ENCODE measurements at places on chromosomes 3 and 15.

- DNase-seq, result peak; percentile 45
Measured at GRCh38 chr15:75921732-75922703, 18.3 kb downstream of the FBXO22 start.

- no peak for DNase-seq
Measured at GRCh38 chr3:145952536-145952935, 208.4 kb downstream of the PLOD2 start.

- no peak for DNase-seq
Measured at GRCh38 chr15:29133791-29134190, 135.8 kb downstream of the NSMCE3 start.

- no peak for DNase-seq
Measured at GRCh38 chr3:23800731-23801130, 5.0 kb upstream of the UBE2E1 start.

- no peak for DNase-seq
Measured at GRCh38 chr3:54176106-54176505, 53.8 kb downstream of the CACNA2D3 start.

GRCh38 chr15:49436751-49437150, 13.7 kb downstream of the FGF7 start:
- DNase-seq, result no peak

GRCh38 chr15:37480482-37480881, 380.1 kb upstream of the MEIS2 start:
- no peak for DNase-seq

- no peak for DNase-seq
Measured at GRCh38 chr3:71305231-71306206, 278.0 kb downstream of the FOXP1 start.

- no peak for DNase-seq
Measured at GRCh38 chr3:160090653-160091052, 102.0 kb downstream of the IL12A start.

DNA sequence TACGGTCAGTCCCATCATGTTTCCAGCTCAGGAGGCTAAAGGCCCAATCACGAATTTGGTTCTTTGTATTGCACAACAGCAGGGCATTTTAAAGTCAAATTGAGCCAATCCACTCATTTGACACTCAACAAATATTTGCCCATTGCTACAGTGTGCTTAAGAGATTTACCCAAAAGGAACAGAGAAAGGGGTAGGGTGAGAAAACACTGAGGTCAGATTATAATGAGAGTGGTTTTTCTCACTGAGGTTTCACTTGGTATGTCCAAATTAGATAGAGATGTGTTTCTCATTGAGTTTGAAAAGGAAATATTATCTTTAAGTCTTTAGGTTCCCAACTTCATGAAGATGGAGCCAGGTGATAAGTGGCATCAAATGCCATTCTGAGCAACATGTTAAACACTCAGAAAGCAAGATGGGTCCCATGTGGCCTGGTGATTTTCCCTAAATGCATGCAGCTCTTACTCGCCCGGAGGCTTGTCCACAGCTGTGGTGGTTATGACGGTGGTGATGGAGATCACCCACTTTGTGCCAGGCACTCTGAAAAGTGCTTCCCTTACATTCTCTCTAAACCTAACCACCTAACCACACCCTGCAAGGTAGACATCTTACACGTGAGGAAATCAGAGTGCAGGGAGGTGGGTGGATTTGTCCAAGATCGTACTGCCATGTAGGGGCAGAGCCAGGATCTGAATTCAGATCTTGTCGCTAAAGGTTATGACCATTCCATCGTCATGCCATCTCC, 31.2 kb upstream of the USP3 start:
- DNase-seq, result no peak

GRCh38 chr3:148366743-148367410, 330.8 kb upstream of the AGTR1 start:
- no peak for DNase-seq

- DNase-seq, result peak; percentile 84
Measured at GRCh38 chr15:75758071-75758872, 45.6 kb upstream of the CSPG4 start.

DNA sequence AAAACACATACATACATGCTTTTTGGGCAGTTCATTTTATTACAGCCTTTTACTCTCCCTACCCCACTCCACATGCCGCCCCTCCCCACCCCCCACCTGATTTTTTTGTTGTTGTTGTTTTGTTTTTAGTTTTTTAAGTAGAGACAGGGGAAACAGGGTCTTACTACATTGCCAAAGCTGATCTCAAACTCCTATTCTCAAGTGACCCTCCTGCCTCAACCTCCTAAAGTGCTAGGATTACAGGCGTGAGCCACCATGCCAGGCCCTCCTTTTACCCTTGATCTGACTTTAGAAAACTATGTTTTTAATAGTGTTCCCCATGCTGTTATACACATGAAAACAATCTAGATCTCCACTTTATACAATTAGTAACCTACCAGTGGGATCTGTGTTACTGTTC, 14.8 kb downstream of the PDE12 start:
- no peak for DNase-seq

- DNase-seq, result no peak
Measured at GRCh38 chr3:73549051-73549600, 75.6 kb downstream of the PDZRN3 start.

- no peak for DNase-seq
Measured at GRCh38 chr3:141255137-141255845, 23.7 kb downstream of the PXYLP1 start.

DNA sequence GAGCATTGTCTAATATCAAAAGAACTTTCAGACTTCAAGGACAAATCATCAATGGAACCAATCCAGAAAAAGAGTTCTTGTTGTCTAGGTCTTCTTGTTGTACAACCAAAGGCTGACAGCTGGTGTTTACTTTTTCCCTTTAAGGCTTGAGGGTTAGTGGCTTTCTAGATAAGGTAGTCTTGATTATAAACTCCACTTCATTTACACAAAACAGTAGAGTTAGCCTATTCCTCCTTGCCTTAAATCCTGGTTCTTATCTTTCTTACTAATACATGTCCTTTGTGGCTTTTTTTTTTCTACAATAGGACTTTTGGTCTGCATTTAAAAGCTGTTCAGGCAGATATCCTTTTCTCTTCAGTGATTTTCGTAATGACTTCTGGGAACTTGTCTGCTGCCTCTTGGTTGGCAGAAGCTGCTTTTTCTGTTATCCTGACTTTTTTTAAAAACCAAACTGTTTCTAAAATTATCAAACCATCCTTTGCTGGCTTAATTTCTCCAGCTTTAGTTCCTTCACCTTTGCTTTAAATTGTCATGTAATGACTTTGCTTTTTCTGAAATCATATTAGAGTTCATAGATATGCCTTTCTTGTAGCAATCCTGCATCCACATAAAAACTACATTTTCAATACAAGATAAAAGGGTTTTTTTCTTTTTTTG, 44.8 kb downstream of the STRIT1 start:
- no peak for DNase-seq

DNA sequence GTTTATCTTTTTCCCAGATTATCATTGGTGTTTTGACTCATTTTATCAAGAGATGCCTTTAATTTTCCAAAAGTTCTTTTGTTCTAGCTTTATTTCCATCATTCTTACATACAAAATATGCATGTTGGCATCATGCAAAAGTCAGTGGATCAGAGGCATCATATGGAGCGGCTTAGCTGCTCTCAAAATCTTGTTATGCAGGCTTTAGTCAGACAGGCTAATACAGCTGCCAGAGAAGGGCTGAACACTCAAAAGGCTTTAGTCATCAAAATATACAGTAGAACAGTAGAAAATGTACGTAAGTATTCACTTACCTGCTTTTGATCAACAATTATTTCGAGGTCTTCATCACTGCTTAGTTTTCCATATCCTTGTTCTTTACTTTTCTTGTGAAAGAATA, 65.5 kb downstream of the PEX5L start:
- DNase-seq, result no peak

DNA sequence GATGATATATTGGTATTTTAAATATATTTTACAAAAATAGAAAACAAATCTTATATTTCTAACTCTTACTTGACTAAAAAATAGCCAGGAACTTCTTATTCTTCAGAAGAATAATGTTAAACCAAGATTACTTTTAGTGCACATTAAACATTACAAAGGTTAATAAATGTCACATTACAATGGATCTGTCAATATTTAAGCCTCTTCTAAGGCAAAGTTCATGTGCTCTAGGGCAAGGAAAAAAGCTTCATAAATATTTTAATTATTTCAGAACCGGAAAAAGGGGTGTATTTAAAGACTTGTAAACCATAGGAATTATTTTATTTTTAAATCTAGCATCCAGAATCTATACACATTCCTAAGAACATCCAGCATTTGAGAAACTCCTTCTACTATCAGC, 166.9 kb upstream of the ROBO2 start:
- no peak for DNase-seq

DNA sequence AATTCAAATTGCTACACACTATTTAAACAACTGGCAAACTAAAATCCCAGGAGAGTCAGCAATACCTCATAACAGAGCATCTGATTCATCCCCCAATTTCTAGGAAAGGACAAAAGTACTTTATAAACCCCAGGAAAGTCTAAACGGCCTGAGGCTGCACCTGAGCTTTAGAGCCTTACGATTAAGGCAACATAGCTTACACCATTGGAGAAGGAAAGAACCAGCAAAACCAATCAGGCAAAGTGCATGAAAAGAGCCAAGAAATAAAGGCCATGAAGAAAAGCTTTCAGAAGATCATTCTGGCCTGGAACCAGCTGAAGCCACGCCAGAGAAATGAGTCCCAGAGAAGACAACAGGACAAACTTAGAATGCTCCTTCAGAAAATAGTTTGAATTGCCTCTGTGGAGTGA, 48.1 kb downstream of the PTPN9 start:
- no peak for DNase-seq

DNA sequence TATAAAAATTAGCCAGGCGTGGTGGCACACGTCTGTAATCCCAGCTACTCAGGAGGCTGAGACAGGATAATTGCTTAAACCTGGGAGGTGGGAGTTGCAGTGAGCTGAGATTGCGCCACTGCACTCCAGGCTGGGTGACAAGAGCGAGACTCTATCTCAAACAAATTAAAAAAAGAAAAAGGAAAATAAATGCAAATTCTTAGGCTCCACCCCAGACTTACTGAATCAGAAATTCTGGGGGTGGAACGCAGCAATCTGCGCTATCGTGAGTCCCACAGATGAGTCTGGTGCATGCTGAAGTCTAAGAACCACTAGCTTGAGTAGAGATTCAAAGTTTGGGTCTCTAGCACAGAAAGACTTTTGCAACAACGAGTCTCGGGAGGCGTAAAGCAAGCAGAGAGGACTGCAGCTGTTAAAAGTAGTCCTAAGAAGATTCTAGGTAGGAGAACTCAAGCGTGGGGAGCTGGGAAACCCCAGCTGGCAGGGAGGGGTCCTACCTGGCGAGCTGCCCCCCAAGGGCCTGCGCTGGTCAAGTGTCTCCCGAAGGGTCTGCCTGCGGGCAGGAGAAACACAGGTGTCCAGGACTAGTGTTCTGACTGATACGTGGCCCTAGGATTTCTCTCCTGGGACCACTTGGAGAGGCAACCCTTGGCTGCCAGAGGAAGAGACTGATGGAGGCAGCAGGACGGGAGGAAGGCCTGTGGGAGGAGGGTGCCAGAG, 21.9 kb downstream of the CEP19 start:
- no peak for DNase-seq

DNA sequence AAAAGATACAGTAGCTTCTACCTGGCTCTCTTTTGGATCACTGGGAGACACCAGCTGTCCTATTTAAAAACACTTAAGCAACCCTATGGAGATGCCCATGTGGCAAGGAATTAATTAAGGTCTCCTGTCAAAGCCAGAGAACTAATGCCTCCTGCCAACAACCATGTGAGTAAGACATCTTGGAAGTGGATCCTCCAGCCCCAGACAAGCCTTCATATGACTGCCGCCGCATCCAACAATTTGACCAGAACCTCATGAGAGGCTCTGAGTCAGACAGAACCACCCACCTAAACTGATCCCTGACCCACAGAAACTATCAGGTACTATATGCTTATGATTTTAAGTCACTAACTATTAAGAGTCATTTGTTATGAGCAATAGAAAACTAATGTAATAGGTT, 22.3 kb downstream of the IFT80 start:
- DNase-seq, result no peak

GRCh38 chr3:52211268-52211891, 13.4 kb downstream of the ALAS1 start:
- no peak for DNase-seq

DNA sequence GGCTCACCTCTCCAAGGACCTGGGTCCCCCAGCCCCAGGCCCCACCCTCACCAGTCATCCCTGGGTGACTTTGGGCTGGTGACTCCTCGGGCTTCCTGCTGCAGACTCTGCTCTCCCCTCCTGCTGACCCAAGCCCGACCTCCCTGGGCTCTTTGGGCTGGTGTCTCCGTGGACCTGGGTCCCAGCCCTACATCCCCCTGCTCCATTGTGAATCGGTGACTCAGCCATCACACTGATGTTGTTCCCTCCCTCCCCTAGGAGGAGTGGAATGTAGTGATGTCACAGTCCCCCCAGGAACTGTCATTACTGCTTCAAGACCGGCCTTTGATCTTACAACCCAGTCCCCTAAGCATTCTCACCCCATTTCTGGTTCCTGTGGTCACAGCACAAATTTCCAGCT, 83.7 kb downstream of the ADAMTS7 start:
- no peak for DNase-seq

GRCh38 chr15:24943361-24943760, 11.4 kb upstream of the SNRPN start:
- no peak for DNase-seq

DNA sequence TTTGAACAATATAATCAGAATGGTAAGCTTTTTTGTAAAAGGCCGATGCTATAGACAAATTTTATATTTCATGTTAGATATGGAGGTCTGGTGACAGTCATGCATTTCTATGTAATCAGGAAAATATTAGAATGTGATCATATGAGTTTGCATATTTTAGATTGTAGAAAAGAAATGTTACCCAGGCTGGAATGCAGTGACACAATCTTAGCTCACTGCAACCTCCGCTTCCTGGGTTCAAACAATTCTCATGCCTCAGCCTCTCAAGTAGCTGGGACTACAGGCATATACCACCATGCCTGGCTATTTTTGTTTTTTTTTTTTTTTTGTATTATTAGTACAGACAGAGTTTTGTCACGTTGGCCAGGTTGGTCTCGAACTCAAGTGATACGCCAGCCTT, 152.0 kb downstream of the LMLN start:
- no peak for DNase-seq

GRCh38 chr15:78804391-78804792, 6.9 kb downstream of the ADAMTS7 start:
- DNase-seq, result no peak

DNA sequence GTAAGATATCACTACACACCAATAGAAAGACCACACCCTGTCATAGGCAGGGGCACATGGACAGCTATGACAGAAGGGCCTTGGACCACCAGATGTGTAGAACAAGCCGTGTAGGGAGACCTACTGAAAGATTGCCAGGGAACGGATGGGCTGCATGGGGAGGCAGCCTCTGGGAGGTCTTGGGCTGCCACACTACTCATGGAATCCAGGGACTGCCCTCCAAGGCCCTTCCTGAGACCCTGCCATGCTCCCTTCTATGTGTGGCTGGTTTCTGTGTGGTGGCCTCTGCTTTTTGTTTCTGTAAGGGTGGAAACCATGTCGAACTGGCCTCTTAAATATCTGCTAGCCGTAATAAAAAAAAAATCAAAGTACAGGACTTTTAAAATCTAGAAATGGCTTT, 86.9 kb downstream of the OCA2 start:
- DNase-seq, result no peak

- no peak for DNase-seq
Measured at GRCh38 chr3:126264952-126265351, 84.6 kb upstream of the ALDH1L1 start.
